Activated CD8-positive, alpha-beta memory T cell treated with anti-CD3 and anti-CD28 coated beads, Interleukin-2, amount 10 ng/mL, durations not matched to agents 7 days and 5 days (primary cell): ENCODE measurements at places on chromosomes 4 and X.

DNA sequence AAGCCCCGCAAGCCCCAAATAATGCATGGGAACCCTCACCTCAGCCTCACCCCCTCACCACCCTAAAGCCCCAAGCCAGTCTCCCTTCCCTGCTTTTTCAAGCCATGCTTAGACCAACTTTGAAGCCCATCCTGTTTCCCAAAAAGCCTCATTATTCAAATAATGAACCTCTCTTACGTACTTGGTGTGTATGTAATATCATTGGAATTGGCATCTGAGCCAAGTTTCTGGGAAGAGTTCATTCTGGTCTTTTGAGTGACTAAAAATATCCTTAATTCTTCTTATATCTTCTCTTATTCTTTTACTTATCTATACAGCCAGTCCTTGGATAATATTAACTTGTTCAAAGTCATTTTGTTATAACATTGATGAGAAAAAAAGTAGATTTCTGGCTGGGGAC lies 875.8 kb upstream of the SLIT2 start:
- no peak for DNase-seq

DNA sequence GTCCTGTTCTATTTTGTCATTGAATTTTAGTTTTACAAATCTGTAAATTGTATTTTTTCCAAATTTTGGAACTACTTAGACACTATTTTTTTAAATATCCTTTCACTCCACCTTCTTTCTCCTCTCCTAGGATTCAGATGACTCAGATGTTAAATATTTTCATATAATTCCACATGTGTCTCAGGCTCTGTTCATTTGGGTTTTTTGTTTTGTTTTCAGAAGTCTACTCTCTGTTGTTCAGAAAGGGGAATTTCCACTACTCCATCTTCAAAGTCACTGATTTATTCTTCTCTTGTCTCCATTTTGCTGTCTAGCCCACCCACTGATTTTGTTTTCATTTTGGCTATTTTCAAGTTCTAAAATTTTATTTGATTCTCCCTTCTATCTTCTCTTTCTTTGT lies 264.0 kb upstream of the SLIT2 start:
- no peak for DNase-seq

GRCh38 chr4:39715788-39716187 lies 17.9 kb downstream of the UBE2K start:
- DNase-seq = no peak

DNA sequence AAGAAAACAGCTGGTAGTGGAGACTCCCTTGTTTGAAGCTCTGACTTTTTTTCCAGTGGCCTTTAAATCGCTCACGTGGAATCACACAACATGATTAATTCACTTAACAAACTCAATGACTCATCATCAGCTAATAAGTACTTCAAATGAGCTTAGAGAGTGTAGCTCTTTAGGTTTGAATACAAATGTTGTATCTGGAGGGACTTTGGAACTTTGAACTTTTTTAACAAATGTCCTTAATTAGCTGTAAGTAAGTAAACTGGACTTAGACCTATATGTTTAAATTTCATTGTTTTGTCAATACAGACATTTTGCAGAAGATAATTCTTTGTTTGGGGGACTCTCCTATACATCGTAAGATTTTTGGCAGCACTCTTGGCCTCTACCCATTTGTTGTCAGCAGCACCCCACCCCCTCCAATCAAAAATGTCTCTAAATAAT lies 581.1 kb downstream of the SPRY1 start:
- DNase-seq = no peak

DNA sequence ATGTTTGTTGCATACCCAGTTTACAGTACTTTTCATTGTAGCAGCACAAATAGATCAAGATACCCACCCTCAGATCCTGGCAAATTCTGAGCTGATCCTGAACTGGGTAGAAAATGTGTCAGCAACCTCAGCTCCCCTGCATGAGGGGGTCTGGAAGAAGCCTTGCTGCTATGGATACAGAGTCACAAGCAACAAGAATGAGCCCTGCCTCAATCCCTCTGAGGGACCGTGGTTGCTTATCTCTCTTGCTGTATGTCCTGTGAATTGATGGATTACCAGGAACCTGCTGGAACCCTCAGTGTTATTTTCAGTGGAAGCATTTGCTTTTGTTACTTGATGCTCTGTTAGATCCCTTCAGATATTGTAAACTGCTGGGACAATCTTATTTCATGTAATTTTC lies 331.0 kb downstream of the STIM2 start:
- DNase-seq = no peak

GRCh38 chr4:152817331-152817730 lies 37.6 kb downstream of the ARFIP1 start:
- DNase-seq = no peak

GRCh38 chrX:152403515-152403914 lies 47.6 kb downstream of the GABRA3 start:
- DNase-seq = no peak

GRCh38 chr4:67723949-67724348 lies 23.0 kb upstream of the UBA6 start:
- DNase-seq = no peak

- DNase-seq = no peak
Measured at GRCh38 chrX:8377041-8377440, 87.6 kb upstream of the VCX3B start.

- no peak for DNase-seq
Measured at GRCh38 chrX:9122519-9123245, 88.8 kb upstream of the FAM9B start.

GRCh38 chrX:55489314-55490009 lies at the start of gene USP51:
TSS of gene USP51 (minus strand) at chrX:55489848. CDS start at chrX:55488939, 909 bp downstream.
- peak; percentile 41 for DNase-seq

DNA sequence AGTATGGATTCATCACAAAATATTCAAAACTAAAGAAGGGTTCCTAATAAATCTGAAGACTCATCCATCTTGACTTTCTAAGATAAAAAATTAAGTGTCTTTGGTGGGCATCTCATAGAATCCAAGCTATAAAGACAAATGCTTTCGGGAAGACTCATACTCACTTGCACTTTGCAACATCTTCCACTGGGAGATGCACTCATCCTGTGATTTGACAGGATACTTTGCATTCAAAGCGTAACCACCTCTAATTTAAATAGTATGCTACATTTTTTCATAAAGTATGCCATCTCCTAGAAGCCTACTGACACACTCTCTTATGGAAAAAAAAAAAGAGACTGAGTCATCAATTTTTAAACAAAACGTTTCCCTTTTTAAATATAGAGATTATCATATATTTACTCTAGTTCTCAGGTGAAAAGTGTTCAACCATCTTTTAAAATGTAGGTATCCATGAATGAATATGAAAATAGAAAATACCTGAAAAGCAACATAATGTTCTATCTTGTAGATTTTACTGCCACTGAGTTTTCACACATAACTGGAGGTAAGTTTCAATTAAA lies 119.6 kb downstream of the KLHL13 start:
- no peak for DNase-seq

DNA sequence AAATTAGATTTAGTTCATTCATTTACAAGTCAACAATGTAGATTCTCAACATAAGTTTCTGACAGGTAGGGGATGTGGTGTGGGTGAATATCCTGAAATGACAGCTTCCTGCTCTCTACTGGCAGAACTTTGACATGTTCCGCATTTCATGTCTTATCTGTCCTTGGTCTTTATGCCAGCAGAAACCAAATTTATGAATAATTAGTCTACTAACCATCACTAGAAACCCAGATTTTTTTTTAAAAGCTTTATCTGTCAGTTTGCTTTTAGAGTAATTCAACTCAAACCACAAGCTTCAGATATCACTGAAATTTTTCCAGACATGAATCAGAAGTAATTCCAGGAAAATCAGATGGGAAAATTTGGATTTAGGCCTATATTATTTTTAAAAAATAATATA lies 17.9 kb downstream of the COQ2 start:
- DNase-seq = peak; percentile 54

DNA sequence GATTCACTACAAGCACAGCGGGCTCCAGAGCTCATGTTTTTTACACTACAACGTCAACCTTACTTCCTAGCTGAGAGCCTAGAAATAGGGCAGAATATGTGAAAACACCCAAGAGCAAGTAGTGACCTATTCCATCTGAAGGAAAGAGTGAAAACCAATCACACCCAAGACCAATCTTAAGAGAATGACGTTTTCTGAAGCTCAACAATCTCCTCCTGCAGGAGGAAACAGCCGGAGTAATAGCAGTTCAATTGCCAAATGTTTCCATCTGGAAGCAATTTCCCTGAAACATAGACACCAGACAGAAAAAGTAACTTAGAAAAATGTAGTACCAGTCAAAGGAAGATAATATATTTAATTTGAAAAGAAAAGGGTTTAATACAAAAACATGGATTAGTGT lies 142.4 kb downstream of the ANXA5 start:
- no peak for DNase-seq

DNA sequence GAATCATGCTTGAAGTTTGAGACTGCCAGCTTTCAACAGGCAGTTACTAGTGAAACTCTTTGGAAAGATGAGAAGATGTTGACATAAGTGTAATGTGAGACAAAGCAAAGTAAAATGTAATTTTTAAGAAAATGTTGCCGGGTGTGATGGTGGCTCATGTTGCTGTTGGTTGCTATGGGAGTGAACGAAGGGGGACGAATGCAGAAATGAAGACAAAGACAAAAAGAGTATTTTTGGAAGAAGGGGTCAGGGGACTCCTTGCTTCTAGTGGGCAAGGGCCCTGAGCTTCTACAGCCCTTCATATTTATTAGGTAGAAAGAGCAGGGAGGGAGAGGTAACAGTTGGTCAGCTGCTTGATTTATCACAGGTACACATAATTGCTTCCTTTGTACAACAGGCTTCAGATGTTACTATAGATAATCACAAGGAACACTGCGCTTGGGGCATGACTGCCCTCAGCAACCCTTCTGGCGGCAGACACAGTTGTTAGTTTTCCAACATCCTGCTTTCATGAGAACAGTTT lies 11.9 kb upstream of the UGDH start:
- no peak for DNase-seq

DNA sequence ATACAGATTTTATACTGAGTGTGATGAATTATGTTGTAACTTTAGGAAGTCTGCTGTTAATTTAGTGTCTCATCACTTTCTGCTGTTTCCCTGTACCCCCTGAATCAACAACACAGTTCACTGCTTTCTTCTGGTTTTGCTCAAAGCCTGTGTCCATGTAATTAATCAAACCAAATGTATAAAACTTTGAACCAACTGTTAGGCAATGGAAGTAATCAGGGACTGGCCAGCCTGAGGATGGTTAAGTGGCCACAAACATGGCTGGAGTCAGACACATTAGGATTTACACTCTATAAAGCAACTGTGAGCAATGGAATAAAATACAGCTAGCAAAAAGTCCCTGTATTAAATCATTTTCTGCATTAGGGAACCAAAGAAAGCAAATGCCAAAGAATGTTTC lies 42.6 kb downstream of the CXCL1 start:
- no peak for DNase-seq

- no peak for DNase-seq
Measured at GRCh38 chr4:169341490-169341889, 70.7 kb upstream of the SH3RF1 start.

DNA sequence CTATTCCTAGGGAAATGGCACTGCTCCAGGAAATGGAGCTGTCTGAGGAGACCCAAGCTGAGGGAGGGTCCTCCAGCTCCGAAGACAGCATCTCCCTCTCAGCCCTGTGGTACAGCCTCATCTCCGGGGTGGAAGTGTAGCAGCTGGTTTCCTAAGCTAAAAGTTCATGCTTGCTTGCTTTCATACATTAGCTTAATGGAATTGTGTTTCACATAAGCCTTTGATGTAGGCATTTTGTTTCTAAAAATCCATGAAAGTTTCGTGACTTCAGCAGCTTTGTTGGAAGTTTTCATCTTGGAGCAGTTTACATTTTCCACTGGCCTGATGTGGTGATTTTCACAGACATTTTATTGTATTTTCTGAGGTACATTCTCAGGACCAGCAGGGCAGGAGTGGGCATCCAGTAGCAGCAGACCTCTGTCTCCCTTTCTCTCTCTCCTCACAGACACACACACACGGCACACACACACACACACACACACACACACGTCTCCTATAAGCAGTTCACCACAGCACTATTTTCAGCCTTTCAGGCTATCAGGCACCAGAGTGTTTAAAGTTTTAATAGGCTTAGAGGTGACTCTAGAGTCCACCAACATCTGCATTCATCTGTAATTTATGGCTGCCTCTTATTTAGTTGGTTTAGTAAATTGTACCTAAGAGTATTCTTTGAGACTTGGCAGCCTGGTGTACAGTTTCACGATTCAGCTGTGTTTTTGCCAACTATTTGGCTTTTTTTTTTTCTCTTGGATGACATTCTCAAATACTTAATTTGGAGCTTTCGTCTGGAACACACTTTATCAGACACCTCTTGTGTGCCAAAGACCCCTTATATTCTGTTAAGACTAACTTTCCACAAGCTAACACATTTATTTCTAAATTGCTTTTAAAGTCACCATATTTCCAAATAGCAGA lies 225.8 kb upstream of the SFRP2 start:
- DNase-seq = no peak

DNA sequence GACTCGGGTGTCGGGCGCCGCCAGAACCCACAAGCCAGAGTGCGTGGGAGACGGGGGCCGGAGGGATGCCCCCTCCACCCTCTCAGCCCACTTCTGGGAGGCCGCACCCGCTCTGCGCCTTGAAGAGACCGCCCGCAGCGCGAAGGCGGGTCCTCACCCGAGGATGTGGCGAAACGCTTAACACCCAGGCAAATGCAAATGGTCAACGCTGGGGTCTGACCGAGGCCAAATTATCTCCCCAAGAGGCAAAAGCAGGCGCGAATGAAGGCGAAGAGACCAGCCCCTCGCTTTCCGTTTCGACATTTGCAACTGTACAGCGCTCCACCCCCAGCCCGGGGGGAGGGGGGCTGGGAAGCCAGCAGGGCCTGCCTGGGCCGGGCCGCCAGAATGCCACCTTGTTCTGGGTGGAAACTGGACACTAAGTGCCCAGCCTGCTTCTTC lies 137.7 kb upstream of the ZIC3 start:
- no peak for DNase-seq

DNA sequence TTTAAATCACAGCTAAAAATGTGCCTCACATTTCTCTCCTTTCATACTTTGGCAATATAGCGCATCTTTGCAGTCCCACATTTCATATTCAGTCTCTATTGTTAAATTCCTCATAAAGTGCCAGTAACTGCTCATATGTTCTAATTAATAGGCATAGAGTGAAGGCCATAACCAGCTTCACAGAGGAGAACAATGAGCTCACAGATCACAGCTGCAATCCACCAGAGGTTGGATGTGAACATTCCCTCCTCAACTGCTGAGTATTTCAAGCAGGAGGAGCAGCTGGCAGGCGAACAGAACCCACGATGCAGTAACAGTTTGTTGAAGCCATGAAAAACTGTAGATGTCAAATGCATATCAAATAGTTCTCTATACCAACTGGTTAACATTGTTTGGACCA lies 2088.7 kb upstream of the AGA start:
- DNase-seq = no peak

GRCh38 chr4:184343502-184344177 lies 126.0 kb upstream of the ENPP6 start:
- peak; percentile 72 for DNase-seq

DNA sequence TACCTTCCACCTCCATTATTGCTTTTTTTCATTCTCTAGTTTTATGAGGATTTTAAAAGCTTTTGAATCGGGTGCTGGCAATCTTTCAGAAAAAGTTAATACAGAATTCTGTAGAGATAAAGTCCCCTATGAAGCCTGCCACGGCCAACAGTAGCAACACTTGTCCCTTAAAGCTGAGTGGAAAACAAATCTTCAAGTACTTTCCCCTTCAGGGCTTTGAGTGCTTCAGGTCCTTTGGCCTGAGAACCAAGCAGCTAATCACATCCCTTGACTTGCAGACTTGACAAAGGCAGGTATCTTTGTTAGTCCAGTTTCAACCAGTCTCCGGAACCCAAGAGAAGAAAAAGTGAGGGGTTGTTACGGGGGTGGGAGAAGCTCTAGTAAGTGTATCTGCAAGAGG lies 144.4 kb downstream of the ATG4A start:
- no peak for DNase-seq
